ENCODE measurements at places on chromosomes 3 and 15.

- DNase-seq: no peak
Observed at GRCh38 chr15:70857562-70858285, 3.8 kb upstream of the LARP6 start.

GRCh38 chr3:97417-98258 lies 98.9 kb upstream of the CHL1 start:
- peak; percentile 86 for DNase-seq

GRCh38 chr15:77642793-77643430 lies 10.2 kb upstream of the LINGO1 start:
- DNase-seq: no peak

- no peak for DNase-seq
Observed at GRCh38 chr3:76362643-76363042, 577.3 kb upstream of the ZNF717 start.

- no peak for DNase-seq
Observed at GRCh38 chr3:43892526-43892925, 201.8 kb downstream of the ABHD5 start.

DNA sequence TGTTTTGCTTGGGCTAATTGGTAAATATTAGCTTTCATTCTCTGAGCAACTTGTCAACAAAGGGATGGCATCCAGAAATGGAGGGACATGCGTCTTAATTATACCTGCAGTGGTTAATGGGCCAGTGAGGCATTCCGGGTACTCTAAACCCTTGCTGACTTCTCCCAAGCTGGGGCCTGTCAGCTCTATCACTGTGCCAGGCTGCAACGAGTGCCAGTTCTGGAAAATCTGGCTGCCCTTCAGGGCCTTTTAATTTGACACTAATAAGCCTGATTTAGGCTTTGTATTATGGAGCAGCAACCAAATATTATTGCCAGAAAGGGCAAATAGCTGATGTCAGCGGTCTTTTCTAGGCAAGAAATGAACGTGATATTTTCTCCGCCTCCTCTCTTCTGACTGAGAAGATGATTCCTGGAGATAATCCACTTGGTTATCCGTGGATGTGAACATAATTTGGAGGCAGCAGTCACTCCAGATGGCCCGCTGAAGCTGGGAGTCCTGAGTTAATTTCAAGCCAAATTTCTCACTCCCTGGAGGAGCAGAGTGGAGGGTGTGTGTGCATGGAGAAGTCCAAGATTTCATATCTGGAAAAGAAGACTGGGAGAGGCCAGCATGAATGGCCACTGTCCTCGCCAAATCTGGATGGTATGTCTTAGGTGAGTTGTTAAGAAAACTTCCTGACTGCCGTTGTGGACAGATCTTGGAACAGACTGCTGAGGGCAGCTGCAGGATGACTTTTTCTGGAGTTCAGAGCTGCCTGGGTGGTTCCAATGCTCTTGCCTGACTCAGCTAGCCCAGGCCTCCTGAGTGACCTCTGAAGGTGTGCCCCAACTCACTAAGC lies 44.4 kb upstream of the PSMD6 start:
- DNase-seq: no peak

GRCh38 chr3:14145236-14145635 lies 20.4 kb downstream of the TMEM43 start:
- no peak for DNase-seq

DNA sequence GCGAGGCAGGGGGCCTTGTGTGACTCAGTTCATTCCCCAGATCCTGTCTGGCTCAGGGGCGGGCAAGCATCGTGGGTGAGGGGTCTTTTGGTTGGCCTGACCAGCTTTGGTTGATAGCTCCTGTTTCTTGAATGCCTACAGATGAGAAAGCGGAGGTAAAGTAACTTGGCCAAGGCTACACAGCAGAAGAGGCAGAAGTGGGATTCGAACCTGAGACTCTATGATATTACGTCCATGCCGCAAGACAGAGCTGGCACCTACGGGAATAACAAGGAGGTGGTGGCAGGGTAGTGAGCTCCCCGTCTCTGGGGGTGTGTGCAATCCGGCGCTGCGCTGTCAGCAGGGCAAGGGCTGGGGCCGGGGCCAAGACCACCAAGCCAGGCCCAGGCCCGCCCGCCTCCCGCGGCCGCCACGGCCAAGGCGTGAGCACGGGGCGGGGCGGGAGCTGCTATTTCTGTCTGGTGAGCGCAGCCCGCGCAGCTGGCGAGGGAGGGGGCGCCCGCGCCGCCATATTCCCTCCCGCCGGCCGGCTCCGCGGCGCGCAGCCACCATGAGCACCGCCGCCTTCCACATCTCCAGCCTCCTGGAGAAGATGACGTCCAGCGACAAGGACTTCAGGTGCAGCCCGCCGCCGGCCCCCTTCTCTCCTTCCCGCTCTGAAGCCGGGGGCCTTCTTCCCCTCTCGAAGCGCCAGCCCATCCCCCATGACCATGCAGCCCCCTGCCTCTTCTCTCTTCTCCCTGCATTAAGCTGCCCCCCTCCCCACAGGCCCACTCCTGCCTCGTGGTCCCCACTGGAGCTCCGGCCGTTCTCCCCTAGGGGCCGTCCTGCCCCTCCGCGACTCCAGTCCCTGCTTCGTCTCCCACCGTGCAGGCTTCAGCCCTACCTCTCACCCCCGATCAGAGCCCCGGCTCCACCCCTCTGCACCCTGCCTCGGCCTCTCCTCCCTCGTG lies at the start of gene CAND2:
Gene CAND2, plus strand, starts transcription at position 510 of the 953 bp plus-strand sequence. Its CDS starts 41 bp downstream, at position 551.
- DNase-seq: peak; percentile 11

DNA sequence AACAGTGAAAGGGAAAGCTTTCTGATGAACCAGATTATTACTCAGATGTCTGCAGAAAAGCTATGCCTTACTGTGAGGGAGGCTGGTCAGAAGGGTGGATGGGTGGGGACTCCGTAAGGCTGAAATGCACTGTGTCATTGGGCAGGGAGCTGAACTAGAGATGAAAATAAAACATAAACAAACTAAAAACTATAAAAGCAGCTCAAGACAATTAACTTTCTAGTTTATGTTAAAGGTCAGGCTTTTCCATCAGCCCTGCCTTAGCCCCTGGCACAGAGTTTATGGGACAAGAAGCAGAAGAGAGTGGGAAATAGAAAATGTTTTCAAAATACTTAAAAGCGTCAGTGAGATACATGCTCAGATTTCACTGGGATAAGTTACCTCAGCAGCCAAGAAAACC lies 310.0 kb upstream of the UBE2E2 start:
- no peak for DNase-seq

GRCh38 chr3:122824465-122825381 lies 29.9 kb downstream of the SLC49A4 start:
- no peak for DNase-seq

All from NCI-H1436 (cell line).